ENCODE measurements at places on chromosomes 11 and 22.

DNA sequence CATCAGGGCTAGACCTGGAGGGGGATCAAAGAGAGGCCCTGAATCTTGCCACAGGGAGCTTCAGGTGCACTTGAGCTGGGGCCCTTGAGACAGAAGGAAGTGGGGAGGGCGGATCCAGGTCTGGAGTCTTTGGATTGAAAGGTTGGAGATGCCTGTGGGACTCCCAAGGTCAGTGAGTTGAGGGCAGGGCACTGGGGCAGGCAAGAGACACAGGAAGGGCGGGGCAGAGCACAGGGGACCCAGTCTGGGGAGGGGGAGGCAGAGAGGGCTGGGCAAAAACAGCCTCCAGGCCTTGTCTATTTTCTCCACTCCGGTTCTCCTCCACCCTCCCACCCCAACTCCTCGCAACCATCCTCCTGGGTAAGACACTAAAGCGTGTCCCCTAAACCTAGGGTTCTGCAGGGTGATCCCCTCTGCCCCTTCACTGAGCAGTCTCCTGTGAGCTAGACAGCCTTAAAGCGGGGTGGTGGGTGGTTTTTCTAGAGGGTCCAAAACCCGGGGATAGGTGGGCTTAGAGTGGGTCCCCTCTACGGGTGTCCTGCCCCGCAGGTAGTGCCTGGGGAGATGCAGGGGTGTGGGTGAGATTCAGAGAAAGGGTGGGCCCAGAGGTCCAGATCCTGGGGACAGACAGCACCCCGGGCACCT, 38.6 kb upstream of the CELSR1 start:
- no peak for DNase-seq

- no peak for DNase-seq
Measured at GRCh38 chr11:74141241-74141695, 29.5 kb downstream of the C2CD3 start.

DNA sequence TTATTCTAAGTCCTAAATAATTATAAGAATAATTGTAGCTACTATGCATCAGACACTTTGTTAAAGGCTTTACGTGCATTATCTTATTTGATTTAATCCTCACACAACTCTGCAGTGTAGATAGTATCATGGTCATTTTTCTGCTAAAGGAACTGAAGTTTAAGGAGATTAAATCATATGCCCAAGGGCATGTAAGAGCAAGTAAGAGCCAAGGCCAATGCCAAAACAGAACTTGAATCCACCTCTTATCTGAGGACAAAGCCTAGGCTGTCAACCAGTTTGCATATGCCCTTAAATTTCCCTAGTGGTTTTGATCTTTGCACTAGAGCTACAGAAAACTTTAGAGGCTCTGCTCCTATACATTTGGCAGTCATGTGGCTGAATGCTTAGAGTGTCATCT, 65.6 kb upstream of the OR5AK2 start:
- no peak for DNase-seq

- DNase-seq: no peak
Measured at GRCh38 chr11:22405377-22405776, 67.2 kb downstream of the SLC17A6 start.

DNA sequence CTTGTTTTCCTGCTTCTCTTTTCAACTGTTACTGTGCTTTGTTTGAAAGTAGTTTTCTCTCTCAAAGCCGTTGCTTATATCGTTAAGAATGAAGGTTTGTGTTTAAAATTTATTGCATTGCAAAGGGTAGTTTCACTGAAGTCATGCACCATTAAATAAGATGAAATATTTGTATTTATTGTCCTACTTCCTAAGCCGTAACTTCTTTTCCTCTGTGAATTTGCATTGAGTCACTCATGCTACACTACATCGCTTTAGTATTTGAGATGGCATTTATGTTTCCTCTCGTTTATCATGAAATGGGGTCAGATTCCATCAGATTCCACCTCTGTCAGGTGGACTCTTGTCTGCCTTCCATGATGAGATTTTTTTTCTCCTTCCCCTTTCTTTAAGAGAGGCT, 65.8 kb upstream of the RASSF10 start:
- DNase-seq: no peak

DNA sequence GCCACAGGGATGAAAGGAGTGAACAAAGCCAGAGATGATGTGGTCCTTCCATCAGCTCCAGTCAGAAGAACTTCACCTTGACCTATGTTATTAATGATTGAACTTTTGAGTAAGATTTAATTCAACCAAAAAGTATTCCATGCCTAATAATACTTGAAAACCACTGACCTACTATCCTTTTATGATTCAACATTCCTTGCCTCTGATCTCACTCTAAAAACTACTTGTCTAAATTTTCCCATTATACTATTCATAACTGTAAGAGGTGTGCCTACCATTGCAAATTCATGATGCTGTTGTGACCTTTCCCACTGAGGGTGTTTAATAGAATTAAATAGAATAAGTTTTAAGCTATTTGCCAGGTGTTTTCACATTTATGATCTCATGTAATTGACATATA, 164.7 kb upstream of the GUCY1A2 start:
- DNase-seq: no peak

DNA sequence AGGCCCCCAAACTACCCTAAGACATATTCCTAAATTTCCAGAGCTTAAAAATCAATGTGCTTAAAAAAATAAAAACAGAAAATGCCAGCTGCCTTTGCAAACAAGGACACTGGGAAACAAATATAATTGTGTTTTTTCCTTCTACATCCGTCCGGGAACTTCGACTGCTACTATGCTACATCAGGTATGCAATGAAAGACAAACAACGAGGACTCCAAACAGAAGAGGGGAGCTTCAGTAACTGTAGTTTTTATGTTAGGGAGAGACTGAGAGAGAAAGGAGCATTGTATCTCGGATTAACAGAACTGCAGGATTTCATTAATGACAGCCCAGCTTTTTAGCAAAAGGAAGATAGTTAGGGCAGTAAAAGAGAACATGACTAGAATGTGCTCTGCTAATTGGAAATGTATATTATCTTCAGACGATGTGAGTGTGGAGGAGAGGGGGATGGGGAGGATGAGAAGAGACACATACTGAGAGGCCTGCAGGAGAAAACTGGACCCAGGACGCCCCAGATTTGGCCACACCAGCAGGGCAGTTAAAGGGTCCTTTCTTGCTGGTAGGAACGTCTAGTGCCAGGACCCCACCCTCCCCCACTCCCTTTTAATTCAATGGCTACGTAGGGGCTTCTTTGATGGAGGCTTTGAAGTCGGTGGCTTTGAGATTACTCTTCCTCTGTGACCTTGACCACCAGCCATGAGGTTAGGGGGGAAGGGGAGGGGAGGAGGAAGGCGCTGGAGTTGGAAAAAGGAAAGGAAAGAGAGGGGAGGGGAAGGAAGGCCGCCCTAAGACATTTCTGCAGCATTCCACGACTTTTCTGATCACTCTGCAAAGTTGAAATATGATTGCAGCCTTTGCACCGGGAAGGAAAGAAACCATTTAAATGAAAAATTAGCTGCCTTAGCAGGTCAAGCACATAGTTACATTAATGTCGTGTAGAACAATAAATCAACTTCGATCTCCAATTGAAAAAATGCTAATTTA, 187.1 kb downstream of the BLID start:
- DNase-seq: no peak

DNA sequence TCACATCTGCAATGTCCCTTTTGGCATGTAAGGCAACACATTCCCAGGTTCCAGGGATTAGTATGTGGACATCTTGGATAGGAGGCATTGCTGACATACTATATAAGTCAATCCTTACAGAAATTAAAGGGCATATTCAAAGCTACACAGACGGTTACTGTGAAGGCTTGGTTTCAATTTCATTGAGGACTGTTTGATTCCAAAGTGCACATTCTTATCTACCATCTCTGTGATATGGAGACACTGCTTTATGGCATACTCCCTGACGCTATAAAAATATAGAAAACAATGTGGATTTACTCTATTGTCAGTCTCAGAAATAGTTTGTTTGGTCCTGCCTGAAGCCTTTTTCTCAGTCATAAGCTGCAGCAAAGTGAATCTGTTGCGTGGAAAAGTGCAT, 1486.7 kb downstream of the FAM181B start:
- no peak for DNase-seq

DNA sequence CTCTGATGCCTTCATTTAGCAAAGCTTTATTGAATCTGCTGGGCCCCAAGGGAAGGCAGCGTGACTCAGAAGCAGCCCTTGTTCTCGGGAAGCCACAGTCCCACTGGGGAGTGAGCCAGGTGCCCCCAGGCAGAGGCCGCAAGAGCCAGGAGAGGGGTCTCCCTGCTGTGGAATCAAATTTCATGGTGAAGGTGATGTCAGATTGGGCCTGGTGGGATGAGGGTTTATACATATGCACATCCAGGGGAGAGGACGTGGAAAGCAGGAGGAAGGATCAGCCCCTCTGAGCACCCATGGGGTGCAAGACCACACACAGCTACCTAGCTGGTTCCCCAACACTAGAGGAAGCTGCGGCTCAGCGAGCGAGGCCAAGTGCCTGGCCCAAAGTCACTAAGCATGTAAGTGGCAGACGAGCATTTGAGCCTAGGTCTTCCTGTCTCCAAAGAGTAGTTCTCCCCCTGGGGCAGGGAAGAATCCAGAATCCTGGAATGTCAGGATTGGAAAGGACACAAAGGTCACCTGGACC, 2.0 kb downstream of the SYNGR1 start:
- DNase-seq: no peak

- DNase-seq: no peak
Measured at GRCh38 chr11:120738516-120739046, 227.0 kb downstream of the GRIK4 start.

GRCh38 chr11:114447892-114448291, 8.6 kb downstream of the REXO2 start:
- no peak for DNase-seq

- DNase-seq: no peak
Measured at GRCh38 chr22:45971408-45972028, 5.4 kb downstream of the WNT7B start.

DNA sequence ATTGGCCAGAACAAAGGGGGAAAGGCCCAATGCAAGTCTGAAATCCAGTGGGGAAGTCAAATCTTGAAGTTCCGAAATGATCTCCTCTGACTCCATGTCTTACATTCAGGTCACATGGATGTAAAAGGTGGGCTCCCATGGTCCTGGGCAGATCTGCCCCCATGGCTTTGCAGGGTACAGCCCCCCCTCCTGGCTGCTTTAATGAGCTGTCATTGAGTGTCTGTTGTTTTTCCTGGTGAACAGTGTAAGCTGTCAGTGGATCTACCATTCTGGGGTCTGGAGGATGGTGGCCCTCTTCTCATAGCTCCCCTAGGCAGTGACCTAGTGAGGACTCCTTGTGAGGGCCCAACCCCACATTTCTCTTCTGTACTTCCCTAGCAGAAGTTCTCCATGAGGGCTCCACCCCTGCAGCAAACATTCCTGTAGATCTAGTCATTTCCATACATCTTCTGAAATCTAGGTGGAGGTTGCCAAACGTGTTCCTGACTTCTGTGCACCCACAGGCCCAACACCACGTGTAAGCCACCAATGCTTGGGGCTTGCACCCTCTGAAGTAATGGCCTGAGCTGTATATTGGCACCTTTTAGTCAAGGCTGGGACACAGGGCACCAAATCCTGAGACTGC, 9.3 kb downstream of the CARD18 start:
- DNase-seq: no peak

GRCh38 chr11:10488934-10489691, 34.0 kb downstream of the AMPD3 start:
- DNase-seq: peak; percentile 28

- no peak for DNase-seq
Measured at GRCh38 chr11:123227763-123228495, 32.9 kb upstream of the CLMP start.

- no peak for DNase-seq
Measured at GRCh38 chr11:45647329-45647728, 18.1 kb downstream of the CHST1 start.

DNA sequence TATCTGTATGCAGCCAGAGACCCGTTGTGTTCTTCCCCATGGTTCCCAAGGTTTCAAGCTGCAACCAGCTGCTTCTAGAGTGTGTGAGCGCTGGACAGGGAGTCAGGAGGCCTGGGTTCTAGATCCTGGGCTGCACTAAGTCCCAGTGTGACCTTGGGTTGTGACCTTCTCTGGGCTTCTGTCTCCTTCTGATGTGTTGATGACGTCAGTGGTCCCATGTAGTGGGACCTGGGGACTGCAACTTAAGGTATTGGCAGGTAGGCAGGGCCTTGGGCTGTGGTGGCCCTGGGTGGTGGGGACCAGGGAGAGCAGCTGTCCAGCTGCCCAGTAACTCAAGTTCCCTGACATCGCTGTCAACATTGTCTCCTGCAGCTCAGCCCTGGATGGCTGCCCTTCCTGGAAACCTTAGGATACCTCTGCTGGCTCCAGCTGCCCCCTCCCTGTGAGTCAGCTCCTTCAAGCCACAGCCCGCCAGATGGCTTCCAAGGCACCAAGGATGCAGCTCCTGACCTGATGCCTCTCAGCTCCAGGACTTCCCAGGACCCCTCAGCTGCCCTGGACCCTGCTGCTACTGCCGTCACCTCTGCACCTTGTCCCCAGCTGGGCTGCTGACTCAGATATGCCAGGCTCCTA, 1.3 kb upstream of the PVALB start:
- DNase-seq: no peak

GRCh38 chr22:38240734-38241252, 32.0 kb downstream of the TMEM184B start:
- DNase-seq: no peak

GRCh38 chr11:58530236-58530635, 22.3 kb upstream of the OR5B21 start:
- DNase-seq: no peak
